ENCODE measurements at places on chromosomes 1 and 21. TPM values are rescaled to one million over a fixed set of nuclear protein-coding genes. Genes with fewer than 3 reads are reported as not detected.
A peak's percentile ranks its signal among the peaks of the same experiment; 100 is the strongest.

Gene NKAIN1
- total RNA-seq, result not detected

Gene LAMC2
- not detected for total RNA-seq

Gene SERINC2
- total RNA-seq, result 0.31 TPM

Gene ADORA3
- 0.39 TPM for total RNA-seq

Gene OR2T2
- total RNA-seq, result not detected

Gene OR10X1
- total RNA-seq, result not detected

Gene LRRC38
- not detected for total RNA-seq

Gene COL24A1
- not detected for total RNA-seq

DNA sequence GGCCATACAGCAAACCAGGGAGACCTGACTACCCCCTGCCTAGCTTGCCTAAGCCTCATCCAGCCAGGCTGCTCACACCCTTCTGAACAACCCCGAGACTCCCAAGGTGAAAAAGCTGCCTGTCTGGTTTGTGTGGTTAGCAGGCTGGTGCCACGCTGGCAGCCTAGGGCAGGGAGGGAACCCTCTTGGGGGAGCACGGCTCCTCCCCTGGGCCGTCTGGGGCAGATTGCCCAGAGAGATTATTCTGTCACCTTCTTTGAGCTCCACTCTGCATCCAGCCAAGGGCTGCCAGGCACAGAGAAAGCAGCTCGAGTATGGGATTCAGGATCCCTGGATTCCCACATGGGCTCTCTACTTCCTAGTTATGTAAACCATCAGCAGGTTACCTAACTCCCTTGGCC, 27.5 kb upstream of the TCEA3 start:
- peaks cover 17% of the 10 kb centered on the region for H3K4me1 ChIP-seq
- H3K4me3 ChIP-seq, result no peak overlapping the region
- no peaks in the 10 kb centered on the region for H3K36me3 ChIP-seq
- no peak overlapping the region for H3K27ac ChIP-seq

DNA sequence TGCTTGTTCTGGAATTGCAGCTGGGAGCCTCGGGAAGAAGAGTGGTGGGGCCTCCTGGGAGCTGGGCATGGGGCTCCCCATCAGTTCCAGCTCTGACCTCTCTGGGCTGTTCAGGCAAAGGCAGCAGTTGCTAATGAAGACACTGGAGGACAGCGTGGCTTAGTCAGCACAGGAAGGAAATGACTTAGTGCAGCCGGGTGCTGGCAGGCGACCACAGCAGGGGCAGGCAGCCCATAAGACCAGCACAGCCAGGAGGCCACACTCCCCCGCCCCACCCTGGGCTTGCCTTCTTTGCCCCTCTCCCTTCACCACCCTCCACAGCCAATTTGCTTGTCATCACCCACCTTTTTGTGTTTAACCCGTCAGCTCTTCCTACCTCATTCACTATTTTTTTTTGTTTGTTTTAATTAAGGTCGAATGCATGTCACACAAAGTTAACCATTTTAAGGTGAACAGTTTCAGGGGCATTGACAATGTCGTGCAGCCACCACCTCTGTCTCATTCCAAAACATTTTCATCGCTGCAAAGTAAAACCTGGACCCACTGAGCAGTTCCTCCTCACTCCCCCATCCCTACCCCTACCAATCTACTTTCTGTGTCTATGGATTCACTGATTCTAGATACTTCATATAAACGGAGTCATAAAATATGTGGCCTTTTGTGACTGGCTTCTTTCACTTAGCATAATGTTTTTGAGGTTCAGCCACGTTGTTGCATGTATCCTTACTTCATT, 10.9 kb downstream of the OLIG2 start:
- H3K36me3 ChIP-seq, result no peaks in the 10 kb centered on the region
- H3K27ac ChIP-seq, result no peak overlapping the region
- H3K27me3 ChIP-seq, result peaks cover 8% of the 10 kb centered on the region
- DNase-seq, result no peak

GRCh38 chr1:43995984-43996732, 4.8 kb downstream of the CCDC24 start:
- no peak for DNase-seq
- H3K4me1 ChIP-seq, result peaks cover 8% of the 10 kb centered on the region

GRCh38 chr1:45516036-45516435, 5.6 kb downstream of the PRDX1 start:
- peaks cover 44% of the 10 kb centered on the region for H3K36me3 ChIP-seq
- H3K27me3 ChIP-seq, result no peaks in the 10 kb centered on the region
- no peak for DNase-seq

DNA sequence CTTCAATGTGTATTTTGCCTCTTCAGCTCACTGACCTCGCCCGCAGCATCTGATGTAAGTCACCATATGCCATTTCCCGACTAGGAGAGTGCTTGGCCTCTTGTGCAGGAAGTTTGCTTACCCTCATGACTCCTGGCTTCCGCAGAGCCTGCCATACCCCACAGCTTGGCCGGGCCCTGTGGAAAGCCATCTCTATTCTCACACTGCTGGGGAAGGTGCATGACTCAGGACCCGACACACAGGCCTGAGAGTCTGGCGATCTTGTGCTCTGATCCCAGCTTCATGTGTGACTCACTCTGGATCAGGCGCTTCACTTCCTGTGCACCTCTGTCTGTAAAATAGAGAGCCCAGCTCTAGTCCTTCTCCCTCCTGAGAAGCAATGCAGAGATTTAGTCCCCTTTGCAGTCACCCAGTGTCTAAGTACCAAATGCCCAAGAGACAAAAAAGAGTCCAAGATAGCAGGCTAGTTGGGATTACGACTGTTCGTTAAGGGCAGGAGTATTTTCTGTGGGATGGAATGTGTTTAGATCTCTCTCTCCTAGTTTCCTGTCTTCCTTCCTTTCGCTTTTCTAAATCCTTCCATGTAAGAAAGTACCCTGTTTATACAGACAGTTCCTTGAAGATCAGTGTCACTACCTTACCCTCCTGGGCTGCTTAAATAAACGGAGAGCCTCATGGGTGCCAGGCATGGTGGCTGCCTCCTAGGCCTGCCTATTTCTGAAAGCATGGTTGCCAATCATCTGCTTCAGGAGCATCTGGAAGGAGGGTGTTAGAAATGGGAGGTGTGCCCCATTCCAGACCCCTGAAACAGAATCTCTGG, 62.8 kb upstream of the KIF26B start:
- no peak for DNase-seq
- H3K36me3 ChIP-seq, result no peaks in the 10 kb centered on the region
- no peak overlapping the region for H3K4me3 ChIP-seq
- H3K4me1 ChIP-seq, result no peaks in the 10 kb centered on the region
- H3K27ac ChIP-seq, result no peak overlapping the region

DNA sequence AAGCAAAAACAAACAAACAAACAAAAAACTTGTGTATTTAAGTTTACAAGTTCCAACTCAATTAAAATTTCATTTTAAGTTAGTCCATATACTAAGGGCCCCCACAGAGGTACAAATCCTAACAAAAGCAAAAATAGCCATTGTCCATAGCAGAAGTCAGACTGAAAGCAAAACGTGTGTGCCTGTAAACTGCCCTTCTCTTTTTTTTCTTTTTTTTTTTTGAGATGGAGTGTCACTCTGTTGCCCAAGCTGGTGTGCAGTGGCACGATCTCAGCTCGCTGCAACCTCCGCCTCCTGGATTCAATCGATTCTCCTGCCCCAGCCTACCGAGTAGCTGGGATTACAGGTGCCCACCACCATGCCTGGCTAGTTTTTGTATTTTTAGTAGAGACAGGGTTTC, 11.6 kb upstream of the IFNGR2 start:
- no peak for DNase-seq
- no peaks in the 10 kb centered on the region for H3K4me1 ChIP-seq
- H3K4me3 ChIP-seq, result no peak overlapping the region
- peaks cover 13% of the 10 kb centered on the region for H3K27me3 ChIP-seq

DNA sequence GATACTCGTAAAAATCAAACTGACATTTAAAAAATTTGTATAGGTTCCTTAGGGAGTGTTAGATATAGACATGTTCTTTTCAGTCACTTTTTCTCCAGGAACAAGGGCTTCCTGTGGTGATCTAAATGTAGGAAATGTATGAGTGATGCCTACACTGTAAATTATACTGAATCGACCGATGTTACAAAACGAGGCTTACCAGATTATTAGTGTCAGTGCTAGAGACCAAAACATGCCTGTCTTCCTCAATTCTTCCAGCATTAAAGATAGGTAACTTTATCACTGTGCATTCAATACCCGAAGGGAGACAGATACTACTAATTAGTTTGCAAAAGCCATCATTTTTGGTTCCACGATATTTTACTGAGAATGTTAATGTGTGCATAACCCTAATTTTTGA, 86.1 kb downstream of the BRINP3 start:
- H3K27me3 ChIP-seq, result no peaks in the 10 kb centered on the region
- DNase-seq, result no peak

GRCh38 chr1:67609577-67610341, 75.2 kb upstream of the GADD45A start:
- H3K4me3 ChIP-seq, result no peak overlapping the region
- H3K27ac ChIP-seq, result no peak overlapping the region
- DNase-seq, result no peak
- no peaks in the 10 kb centered on the region for H3K27me3 ChIP-seq
- H3K36me3 ChIP-seq, result no peaks in the 10 kb centered on the region

DNA sequence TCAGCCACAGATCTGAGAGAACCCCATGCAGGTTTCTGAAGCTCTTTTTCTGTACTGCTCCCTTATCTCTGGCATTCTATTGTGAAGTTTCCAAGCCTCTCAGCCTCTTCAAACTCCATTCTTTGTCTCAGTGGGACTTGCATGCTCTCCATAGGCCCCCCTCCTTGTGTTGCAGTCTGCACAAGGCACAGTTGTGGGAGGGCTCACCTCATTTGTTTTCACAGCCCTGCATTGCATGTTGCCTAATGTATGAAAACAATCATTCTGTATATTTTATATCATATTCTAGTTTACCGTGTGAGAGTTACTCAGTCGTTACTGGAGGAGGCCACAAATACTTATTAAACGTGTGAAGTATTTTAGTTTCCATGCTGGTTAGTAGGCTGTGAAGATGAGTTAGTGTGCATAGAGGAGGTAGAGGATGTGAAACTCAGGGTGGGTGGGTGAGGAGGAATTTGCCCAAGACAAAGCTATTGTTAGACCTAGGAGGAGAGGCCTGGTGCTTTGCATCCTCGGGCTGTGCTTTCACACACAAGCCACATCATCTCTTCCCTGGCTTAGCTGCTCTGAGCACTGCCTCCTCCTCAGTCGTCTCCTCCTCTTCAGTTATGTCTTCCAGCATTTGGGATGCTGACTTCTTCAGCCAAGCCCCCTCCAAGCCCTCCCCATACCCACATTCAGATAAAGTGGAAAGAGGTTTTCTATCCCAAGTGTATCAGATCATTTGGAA, 7.8 kb upstream of the CHI3L2 start:
- H3K27me3 ChIP-seq, result no peaks in the 10 kb centered on the region
- peaks cover 95% of the 10 kb centered on the region for H3K4me1 ChIP-seq
- no peak overlapping the region for H3K27ac ChIP-seq
- no peak for DNase-seq

- peaks cover 2% of the 10 kb centered on the region for H3K36me3 ChIP-seq
- no peaks in the 10 kb centered on the region for H3K27me3 ChIP-seq
- peaks cover 38% of the 10 kb centered on the region for H3K4me1 ChIP-seq
- DNase-seq, result peak; percentile 60
- peak overlapping the region; percentile 97 for H3K27ac ChIP-seq
These were observed 1.4 kb upstream of the RBM15 start for GRCh38 chr1:110337704-110338308.

GRCh38 chr1:48061162-48062136, 64.3 kb upstream of the TRABD2B start:
- H3K4me1 ChIP-seq, result no peaks in the 10 kb centered on the region
- no peaks in the 10 kb centered on the region for H3K27me3 ChIP-seq
- no peak overlapping the region for H3K27ac ChIP-seq
- no peaks in the 10 kb centered on the region for H3K36me3 ChIP-seq
- DNase-seq, result no peak

- H3K4me1 ChIP-seq, result no peaks in the 10 kb centered on the region
- no peak for DNase-seq
- H3K27ac ChIP-seq, result no peak overlapping the region
- no peak overlapping the region for H3K4me3 ChIP-seq
- H3K36me3 ChIP-seq, result no peaks in the 10 kb centered on the region
These were observed 18.7 kb upstream of the RGS4 start for GRCh38 chr1:163050496-163050895.

DNA sequence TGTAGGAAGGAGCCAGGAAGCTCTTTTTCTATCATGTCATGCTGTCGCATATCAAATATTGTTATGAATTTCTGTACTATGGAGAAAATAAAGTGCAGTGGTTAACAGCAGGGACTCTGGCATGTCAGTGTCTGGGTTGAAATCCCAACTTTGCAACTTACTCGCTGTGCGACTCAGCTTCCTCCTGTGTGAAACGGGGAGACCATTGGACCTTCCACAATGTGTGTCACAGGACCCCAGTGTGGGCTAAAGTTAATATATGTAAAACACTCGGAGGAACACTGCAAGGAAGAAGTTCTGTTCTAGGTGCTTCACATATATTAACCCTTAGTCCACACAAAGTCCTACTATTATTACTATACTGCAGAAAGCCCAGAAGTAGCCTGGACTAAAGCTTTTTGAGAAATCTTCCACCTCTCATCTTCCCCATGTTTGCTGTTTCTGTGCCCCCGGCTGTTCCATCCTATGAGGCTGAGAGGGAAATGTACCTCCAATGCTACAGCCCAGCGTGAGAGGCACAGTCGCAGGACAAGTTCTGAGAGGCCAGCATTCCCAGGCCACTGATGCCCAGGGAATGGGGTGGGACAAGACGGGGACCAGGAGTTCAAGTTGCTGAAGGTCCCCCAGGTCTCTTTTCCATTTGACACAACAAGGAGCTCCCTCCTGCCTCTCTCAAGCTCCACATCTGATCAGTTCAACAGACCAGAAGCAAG, 1.9 kb downstream of the CHIT1 start:
- no peaks in the 10 kb centered on the region for H3K4me1 ChIP-seq
- no peak for DNase-seq
- no peaks in the 10 kb centered on the region for H3K36me3 ChIP-seq
- no peak overlapping the region for H3K27ac ChIP-seq
- H3K27me3 ChIP-seq, result no peaks in the 10 kb centered on the region

DNA sequence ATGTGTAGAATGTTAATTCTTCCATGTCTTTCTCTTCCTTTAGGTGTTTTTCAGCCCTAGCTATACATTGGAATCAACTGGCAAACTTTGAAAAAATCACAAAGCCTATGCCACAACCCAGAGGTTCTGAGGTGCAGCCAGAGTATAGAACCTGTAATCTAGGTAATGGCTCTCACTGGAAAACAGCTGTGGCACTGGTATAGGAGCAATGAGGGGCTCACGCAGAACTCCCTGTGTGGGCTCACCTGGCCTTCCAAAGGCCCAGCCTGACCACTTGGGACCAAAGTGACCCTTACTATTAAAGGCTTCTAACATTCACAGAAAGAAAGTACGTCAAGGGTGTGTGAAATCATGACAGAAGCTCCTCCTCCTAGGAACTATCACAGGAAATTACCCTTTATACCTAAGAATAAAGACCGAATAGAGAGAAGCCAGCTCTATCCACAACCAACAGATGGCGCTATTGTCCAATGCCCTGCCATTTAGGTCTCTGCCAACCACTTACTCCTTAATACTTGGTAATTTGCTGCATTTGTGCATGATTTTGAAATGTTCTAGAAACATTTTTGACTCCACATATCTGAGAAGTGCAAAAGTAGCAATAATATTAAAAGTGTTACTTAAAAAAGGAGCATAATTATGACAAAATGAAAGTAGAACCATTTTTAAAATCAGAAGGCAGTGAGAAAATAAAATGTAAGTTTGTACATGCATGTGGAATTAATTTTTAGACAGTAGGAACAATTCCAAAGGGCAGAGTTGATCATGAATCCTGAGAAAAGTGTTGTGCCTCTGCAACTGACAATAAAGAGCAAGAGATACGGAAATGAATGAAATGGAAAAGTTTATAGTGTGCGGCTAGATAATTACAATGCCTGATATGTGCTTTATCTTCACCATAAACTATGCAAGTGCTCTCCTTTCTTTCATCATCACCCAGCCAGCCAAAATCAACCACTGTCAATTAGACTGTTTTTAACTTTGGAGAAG, 93.1 kb upstream of the HAO2 start:
- peak; percentile 11 for DNase-seq
- no peak overlapping the region for H3K4me3 ChIP-seq
- H3K27ac ChIP-seq, result no peak overlapping the region
- H3K36me3 ChIP-seq, result no peaks in the 10 kb centered on the region
- no peaks in the 10 kb centered on the region for H3K27me3 ChIP-seq
